Hematopoietic multipotent progenitor cell treated with erythropoietin and hydrocortisone succinate and interleukin-3 and kit ligand, for 4 days (in vitro differentiated cells): ENCODE measurements at places on chromosomes 6 and 20.

DNA sequence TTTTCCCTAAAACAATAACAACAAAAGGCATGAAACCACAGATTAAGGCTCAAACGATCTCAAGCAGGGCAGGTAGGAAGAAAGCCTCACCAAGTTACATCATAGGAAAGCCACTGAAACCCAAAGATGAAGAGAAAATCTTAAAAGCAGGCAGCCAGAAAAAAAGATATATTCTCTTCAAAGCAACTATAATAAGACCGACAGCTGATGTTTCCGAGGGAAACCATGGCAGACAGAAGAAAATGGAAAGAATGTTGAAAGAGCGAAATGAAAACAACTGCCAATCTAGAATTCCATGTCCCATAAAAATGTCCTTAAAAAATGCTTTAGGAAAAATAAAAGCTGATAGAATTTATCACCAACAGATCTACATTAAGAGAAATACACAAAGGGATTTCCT, 161.5 kb upstream of the THBS2 start:
- no peak for DNase-seq

GRCh38 chr20:25032065-25032477, 25.9 kb downstream of the ACSS1 start:
- DNase-seq: no peak

GRCh38 chr20:47972916-47973309, 187.6 kb upstream of the SULF2 start:
- DNase-seq: no peak

- no peak for DNase-seq
These were observed 11.4 kb downstream of the RMND1 start for GRCh38 chr6:151440498-151440897.

DNA sequence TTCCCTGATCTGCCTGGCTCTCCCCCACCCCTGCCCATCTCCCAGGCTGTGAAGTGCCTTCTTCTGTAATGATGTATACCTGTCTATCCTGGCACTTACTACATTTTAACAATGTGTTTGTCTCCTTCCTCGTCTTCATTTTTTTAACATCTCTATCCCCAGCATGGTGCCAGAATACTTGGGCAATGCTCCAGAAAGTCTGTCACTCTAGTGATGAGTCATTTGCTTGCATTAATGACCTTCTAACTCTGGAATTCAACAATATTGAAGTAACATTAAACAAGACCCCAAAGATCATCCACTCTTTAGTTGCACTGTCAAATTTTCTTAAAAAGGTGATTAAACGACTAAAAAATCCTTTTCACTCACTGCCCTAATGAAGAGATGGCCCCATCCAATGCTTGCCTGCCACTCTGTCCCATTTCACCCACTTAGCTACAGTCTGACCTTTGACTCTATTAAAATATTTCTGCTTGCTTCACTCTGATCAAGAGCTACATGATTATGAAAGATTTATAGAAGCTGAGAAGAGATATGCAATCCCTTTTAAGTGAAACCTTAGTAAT, 7.7 kb upstream of the KLHL31 start:
- DNase-seq: peak; percentile 20

- peak; percentile 73 for DNase-seq
These were observed 12.8 kb upstream of the PDYN start for GRCh38 chr20:2006452-2007361.

- DNase-seq: no peak
These were observed 39.7 kb upstream of the FYN start for GRCh38 chr6:111912904-111913303.

GRCh38 chr6:84618836-84619235, 145.6 kb downstream of the TBX18 start:
- no peak for DNase-seq

GRCh38 chr20:42749556-42749955, 440.1 kb downstream of the PTPRT start:
- no peak for DNase-seq

DNA sequence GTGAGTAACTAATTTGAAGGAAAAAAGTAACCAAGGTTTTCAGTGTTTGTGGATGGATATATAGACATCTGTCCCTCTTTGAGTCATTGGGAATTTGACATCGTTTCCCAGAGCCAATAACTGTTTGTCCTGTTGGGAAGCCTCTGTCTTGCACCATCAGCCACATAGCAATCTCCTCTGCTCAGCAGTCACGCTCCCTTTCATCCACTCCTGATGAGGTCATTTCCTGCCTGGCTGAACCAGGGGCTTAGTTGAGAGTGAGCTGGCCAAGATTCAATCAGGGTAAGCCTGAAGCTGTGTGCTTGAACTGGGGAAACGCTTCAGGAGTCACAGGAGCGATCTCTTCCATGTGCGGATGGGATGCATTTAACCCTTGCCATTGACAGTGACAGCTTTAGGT, 121.5 kb upstream of the FOXQ1 start:
- DNase-seq: no peak

- no peak for DNase-seq
These were observed 287.5 kb downstream of the LRFN2 start for GRCh38 chr6:40299681-40300080.

GRCh38 chr20:45308117-45308778, at the start of gene MATN4:
Gene MATN4, minus strand, starts transcription at chr20:45308299. Its CDS starts 2,717 bp downstream, at chr20:45305582.
- no peak for DNase-seq

- DNase-seq: no peak
These were observed 109.1 kb upstream of the PLEKHG1 start for GRCh38 chr6:150490586-150490985.

DNA sequence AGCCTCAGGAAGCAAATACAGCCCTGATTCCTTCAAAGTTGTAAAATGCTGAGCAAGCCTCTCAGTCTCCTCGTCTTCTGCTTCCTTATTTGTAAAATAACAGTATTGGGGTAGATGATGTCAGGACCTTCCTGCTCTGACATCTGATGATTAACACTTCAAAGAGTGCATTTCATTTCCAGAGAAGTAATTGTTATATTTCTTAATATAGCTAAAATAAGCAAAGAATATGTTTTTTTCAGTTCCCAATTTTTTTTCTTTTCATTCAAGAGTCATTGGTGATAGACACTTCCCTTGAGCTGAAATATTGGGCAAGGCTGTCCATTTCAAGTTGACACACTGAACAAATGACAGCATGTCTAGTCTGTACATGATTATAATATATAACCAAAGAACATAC, 53.4 kb downstream of the SLX4IP start:
- peak; percentile 50 for DNase-seq

GRCh38 chr20:6395695-6396094, 272.9 kb upstream of the FERMT1 start:
- no peak for DNase-seq

- DNase-seq: peak; percentile 28
These were observed 1586.7 kb downstream of the HACE1 start for GRCh38 chr6:103273048-103273447.

- DNase-seq: peak; percentile 57
These were observed 370.6 kb upstream of the MAN1A1 start for GRCh38 chr6:119720160-119720559.

GRCh38 chr6:8389036-8389818, 46.1 kb downstream of the SLC35B3 start:
- DNase-seq: no peak

DNA sequence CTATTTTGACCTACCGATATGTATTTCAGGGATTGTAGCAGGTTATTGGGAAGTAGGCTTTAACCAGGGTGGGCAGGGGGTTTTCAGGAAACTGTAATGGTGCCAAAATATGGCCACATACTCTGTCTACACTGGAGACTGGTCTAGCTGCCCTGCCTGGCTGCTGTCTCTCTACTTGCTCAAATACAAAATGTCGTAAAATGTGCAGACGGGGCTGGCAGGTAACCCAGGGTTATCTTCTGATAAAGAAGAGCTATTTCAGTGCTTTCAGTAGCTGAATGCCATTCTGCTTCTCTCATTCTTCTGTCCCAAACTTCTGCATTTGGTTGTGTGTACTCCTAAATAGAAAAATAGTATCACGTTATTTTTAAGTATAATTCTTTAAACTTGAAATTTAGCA, 616.2 kb downstream of the EPM2A start:
- no peak for DNase-seq

- no peak for DNase-seq
These were observed 59.6 kb downstream of the NFATC2 start for GRCh38 chr20:51482836-51483473.

DNA sequence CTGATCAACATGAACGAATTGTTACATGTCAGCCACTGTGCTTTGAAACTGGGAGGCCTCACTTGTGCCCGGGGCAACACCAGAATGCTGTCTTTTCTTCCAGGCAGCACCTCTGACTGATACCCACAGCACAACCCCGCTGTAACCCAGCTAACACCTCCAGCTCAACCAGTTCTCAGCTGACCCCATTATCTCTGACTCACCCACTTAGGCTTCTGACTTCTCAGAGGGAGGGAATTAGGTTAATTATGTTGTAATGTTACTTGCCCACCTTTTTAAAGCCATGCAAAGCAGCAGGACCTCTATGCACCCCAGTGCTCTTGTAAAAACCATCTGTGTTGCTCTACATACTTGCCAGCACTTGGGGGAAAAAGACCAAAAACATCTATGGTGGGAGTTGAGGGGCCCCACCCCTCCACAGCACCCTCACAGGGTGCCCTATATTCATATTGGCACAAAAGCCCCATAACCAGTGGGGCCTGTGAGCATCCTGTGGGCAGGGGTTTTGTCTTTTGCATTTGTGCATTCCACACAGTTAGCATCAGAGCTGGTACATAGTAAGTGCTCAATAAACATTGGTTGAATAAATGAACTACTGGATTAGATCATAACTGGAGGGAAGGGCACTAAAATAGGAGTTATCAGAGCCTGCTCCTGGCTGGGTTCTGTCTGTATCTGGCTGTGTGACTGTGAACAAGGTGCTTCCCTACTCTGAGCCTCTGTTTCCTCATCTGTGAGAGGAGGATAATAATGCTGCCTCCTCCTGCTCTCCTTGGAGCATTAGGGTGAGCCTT, 22.3 kb downstream of the BNIP5 start:
- peak; percentile 23 for DNase-seq

- peak; percentile 27 for DNase-seq
These were observed 3.8 kb upstream of the STX16 start for GRCh38 chr20:58647162-58647795.

- DNase-seq: peak; percentile 60
These were observed 71.1 kb upstream of the THEMIS start for GRCh38 chr6:127971945-127972391.

- DNase-seq: no peak
These were observed 23.0 kb downstream of the GMDS start for GRCh38 chr6:2222275-2222842.

- DNase-seq: no peak
These were observed 51.5 kb upstream of the ADTRP start for GRCh38 chr6:11830105-11830504.

DNA sequence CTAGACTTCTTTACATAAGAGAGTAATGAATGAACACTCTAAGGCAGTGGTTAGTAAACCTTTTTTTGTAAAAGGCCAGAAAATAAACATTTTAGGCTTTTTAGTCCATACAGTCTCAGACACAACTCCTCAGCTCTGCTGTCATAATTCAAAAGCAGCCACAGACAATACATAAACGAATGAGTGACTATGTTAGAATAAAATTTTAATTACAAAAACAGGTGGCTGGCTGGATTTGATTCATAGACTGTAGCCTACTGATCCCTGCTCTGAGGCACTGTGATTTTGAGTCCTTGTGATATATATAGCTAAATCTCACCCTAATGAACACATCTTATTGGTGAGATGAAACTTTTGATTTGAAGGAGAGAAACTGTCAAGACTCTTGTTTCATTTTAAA, 155.1 kb downstream of the AIG1 start:
- DNase-seq: no peak

- no peak for DNase-seq
These were observed 218.1 kb upstream of the MCHR2 start for GRCh38 chr6:100212131-100212530.

DNA sequence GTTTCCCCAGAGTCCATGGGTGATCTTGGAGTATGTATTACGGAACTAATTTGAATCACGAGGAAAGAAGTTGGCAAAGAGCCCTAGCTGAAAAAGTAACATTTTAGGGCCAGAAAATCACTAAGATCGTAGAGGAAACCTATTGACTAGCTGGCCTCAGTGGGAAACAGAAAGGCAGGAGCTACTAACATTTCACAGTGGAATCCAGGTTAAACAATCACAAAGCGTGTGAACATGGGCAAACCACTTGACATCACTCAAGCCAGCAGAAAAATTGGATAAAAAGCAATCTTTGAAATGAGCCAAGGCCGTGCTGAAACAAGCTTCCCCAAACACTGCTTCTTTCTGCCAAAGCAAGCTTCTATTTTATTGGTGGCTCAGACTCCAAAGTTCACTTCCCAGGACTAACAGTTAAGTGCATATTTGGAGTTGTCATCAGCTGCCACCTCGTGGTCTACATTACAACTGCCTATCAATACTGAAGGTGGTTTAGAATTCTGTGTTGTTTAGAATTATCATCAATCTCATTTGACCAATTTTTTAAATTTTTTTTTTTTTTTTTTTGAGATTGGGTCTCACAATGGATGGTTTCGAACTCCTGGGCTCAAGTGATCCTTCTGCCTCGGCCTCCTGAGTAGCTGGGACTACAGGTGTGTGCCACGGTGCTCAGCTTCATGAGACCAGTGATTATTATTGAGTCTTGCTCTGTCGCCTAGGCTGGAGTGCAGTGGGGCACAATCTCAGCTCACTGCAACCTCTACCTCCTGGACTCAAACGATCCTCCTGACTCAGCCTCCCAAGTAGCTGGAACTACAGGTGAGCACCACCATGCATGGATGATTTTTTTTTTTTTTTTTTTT, 10.6 kb downstream of the RPS10 start:
- peak; percentile 92 for DNase-seq

DNA sequence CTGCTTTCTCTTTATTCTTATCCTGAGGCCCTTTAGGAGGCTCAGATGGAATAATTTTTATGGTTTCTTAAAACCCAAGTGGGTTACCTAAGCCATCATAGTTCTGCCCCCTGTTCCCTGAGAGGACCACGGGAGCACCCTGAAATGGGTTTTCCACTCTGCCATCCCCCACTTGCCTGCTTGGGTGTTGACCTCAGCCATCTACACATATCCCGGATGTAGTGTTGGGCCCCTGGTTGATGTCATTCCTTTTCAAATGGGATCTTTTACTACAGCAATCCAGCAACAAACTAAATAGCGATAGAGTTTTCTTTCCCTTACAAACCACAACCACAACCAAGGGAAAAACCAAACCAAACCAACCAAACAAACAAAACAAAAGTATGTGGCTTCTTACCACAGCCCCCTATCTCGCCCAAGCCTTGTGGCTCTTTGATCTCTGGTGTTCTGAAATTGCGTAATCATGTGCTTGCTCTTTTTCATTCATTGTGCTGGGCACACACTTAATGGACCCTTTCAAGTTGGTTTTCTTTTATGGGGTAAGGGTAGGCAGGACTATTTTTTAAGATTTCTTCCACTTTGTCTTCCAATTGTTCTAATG, 154.9 kb downstream of the ESR1 start:
- peak; percentile 79 for DNase-seq

GRCh38 chr6:51996296-51996947, 91.0 kb downstream of the PKHD1 start:
- DNase-seq: no peak
